OCI-LY7 (cell line): ENCODE measurements at places on chromosomes 2 and 18. TPM values are rescaled to one million over a fixed set of nuclear protein-coding genes. Genes with fewer than 3 reads are reported as not detected.

GRCh38 chr2:174914853-174915760, 90.1 kb downstream of the CHN1 start:
- no peak for DNase-seq

DNA sequence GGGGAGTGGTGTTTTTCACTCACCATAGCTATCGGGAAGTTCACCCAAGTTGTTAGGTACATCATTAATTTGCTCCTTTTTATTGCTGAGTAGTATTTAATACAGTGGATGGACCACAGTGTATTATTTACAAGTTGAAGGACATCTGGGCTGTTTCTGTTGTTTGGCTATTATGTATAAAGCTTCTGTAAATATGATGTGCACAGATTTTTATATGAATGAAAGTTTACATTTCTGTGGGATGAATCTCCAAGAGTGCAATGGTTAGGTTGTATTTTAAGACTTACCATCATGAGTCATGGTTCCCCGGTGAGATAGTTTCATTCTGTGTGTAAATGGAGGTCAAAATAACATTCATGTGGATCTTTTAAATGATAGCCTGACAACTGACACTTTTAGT, 337.4 kb downstream of the PTPRM start:
- no peak for DNase-seq

- no peak for DNase-seq
Observed at GRCh38 chr18:60092073-60092472, 192.3 kb downstream of the PMAIP1 start.

- no peak for DNase-seq
Observed at GRCh38 chr18:36843199-36843598, 14.3 kb downstream of the KIAA1328 start.

- DNase-seq, result no peak
Observed at GRCh38 chr2:45342-46130, 769 bp downstream of the FAM110C start.

- DNase-seq, result no peak
Observed at GRCh38 chr2:120044336-120044735, 31.5 kb downstream of the EPB41L5 start.

DNA sequence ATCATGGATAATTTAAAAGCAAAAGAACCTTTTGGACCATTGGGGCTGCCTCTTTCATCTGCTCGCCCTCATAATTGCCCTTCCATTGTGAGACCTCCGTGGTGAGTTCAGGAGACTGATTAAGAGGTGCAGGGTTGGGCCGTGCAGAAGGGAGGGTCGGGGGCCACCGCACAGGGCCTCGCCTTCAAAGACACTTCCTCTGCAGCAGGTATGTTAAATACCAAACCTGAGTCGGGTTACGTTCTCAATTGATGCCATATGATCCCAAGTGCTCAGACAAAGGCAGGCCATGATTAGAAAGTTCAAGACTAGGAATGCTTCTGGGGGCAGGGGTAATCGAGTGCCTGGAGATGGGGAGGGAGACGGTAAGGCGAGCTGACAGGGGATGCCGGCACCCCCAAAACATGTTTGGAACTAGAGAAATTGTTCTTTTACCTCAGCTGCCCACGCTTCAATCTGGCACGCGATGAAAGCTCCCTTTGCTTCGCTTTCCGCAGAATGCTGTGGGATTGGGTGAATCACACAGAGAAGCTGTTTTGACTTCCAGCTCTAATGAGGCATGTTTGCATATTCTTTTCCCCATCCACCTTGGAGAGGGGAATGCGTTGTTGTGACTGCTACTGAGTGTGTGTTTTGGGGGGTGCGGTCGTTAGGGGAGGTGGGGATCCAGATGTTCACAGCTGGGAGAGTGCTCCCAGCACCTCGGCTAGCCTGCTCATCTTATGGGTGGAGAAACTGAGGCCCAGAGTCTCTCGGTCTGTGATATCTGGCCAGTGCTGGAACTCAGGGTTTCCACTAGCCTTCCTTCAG, 309.1 kb downstream of the MYCN start:
- no peak for DNase-seq

DNA sequence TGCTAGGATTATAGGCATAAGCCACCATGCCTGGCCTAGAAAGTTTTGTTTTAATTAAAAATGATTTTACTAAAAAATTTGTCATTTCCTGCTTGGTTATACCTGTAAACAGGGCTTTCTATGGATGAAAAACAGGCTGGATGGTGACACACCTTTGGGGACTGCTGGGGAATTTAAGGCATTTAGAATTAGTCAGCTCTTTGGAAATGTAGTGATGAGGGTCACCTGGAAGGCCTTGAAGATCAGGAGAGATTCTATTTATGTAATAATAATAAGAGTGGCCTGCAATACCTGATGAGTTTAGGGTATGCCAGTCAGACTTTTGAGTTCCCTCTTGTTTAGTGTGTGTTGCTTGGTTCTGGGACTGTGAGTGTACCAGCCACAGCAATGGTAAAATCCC, 51.1 kb downstream of the RALBP1 start:
- no peak for DNase-seq

GRCh38 chr2:215833531-215834162, 179.7 kb downstream of the MREG start:
- DNase-seq, result no peak

- DNase-seq, result no peak
Observed at GRCh38 chr2:167406558-167406957, 518.3 kb downstream of the XIRP2 start.

DNA sequence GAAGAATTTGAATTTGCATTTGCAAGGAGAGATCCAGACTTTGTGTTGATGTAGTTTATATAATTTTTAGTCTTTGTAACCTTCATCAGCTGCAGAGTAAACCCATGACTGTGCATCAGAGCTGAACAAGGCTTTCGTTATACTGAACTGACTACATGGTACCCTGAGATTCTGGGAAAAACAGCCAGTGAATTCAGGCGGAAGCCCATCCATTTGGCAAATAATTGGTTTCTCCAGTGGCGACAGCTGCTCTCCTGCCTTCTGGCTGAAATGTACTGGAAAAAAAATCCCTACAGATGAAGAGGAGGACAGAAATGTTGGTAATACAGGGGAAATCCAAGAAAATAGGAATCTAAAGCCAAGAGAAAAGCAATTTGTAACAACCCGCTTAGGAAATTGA, 657.5 kb upstream of the CDH7 start:
- DNase-seq, result no peak

DNA sequence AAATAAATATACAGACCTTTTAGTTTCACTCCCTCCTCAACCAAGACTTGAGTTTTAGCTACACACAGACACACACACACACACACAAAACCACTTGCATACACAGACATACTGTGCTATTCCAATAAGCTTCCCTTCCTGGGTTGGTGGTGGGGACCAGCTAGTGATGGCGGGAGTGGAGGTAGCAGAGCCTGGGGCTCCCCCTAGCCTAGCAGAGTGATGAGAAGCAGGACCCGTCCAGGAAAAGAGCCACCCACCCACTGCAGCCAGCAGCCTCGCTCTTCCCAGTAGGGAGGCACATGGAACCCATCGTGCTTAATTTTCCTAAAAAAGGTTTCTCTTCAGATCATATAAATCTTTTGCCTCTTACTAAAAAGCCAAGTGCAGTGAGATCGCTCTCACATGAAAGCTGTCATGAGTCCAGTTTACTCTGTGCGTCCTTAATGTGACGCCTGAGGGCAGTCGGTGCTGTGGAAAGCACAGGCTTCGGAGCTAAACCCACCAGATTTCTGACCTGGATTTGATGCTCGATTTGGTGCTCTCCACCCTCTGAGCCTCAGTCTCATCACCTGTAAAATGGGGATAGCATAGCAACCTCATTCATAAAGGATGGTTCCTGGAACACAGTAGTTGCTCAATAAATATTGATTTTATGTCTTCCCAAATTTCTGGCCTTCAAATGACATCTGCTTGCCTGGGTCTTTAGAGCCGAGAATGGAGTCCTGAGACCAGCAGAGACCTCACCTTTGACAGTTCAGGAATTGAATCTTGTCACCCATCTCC, 60.1 kb upstream of the YWHAQ start:
- DNase-seq, result no peak

- DNase-seq, result no peak
Observed at GRCh38 chr18:38046651-38047050, 481.1 kb upstream of the CELF4 start.

The WDR33 gene
- 96.6 and 96.9 TPM in 2 replicates for total RNA-seq

The SERPINB7 gene
- total RNA-seq, result not detected in 2 replicates

The OR6B2 gene
- total RNA-seq, result not detected in 2 replicates

The HOXD3 gene
- not detected in 2 replicates for total RNA-seq
